HuH-7 (cell line): ENCODE measurements at places on chromosomes 5 and 9.
A peak's percentile ranks its signal among the peaks of the same experiment; 100 is the strongest.

GRCh38 chr9:74697535-74697934 lies 190.2 kb downstream of the TRPM6 start:
- no peak for DNase-seq

DNA sequence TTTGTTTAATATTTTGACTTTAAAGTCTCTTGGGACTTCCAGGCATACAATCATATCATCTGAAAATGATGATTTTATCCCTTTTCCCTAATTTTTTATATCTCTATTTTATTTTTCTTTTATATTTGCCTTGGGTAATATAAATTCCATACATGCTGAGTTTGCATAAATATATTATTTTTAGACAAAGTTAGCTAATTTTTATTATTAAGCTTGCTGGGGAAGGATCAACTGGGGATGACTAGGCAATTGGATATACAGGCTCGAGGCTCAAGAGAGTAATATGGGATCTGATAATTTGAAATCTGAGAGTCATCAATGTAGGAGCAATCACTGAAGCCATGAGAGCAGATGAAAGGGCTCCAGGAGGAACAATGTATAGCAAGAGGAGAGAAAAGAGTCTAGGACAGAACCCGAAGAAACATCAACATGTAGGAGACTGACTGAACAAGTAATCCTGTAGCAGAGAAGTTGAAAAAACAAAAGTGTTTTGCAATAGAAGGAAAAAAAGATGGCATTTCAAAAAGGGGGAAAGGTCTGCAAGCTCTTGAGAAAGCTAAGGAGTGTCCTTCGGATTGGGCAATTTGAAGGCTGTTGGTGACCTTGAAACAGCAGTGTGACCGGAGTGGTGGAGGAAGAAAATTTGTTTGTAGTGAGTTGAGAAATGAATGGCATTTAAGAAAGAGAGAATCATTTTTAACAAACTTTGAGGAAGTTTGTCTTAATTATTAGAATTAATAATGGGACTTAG lies 17.0 kb upstream of the RHOBTB3 start:
- DNase-seq = no peak

GRCh38 chr5:172579403-172579990 lies 61.6 kb upstream of the NEURL1B start:
- DNase-seq = no peak

DNA sequence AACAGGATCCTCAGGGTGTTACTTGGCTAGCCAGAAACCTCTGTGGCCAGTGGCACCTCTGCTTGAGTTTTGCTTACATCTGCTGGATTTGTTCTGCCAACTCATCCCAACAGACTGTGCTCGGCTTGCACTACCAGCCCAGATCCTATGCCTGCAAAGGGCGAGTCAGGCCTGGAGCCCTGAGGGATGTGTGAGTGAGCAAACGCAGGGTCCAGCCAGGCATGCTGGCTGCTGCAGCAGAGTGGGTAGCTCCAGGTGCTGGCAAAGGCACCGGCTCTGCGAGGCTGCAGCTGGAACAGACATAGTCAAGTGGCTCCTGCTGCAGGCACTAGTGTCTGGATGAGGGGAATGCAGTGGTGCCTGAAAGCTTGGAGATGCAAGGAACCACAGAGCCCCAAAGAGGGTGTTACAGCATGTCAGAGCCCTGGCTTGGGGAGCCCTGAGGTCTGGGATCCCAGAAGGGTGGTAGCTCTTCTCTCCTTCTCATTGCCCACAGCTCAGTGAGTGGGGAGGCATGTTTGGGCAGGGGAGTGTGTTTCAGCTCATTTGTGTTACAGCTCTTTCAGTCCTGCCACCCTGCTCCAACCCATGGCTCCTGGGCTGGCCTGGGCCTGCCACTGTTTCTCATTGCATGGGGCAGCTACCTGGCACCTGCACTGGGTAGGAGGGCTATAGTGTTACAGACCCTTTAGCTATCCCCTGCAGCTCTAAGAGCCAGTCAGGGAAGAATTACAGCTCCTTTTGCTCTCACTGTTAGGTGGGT lies 332.6 kb downstream of the TAF11L14 start:
- DNase-seq = no peak

GRCh38 chr5:35125746-35126145 lies 78.0 kb upstream of the AGXT2 start:
- no peak for DNase-seq

DNA sequence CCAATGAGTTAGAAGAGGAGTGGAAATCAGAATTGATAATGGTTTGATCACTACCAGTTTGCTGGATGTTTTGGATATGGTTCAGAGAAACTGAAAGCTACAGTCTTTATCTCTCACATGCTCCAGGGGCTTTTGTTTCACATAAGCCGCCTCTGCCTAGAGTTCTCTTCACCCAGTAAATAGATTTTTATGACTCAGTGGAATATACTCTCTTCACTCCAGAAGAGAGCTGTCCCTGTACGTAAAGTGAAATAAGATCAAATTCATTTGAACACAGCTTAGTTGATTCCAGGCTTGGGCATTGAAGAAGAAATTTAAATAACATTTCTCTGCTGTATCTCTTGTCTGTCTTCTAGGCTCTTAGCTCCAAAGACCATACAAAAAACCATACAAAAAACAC lies 184.9 kb downstream of the TRPM3 start:
- DNase-seq = no peak

DNA sequence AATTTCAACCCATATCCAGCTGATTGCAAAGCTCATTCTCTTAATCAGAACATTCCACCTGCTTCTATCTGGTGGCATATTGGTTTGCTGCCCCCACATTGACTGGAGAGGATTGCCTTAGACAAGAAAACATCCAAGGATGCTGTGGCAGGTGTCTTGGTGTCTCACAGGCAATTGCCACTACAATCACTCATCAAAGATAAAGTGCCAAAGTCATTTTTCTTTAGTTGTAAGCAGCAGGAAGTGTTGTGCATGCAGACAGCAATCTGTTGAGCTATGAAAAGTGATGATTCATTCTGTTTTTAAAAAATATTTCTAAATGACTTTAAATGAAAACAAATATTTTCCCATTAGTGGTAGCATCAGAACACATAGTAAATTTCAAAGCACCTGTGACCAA lies 53.9 kb downstream of the CDH6 start:
- DNase-seq = no peak

GRCh38 chr5:133741818-133742355 lies 129.5 kb upstream of the FSTL4 start:
- DNase-seq = no peak

DNA sequence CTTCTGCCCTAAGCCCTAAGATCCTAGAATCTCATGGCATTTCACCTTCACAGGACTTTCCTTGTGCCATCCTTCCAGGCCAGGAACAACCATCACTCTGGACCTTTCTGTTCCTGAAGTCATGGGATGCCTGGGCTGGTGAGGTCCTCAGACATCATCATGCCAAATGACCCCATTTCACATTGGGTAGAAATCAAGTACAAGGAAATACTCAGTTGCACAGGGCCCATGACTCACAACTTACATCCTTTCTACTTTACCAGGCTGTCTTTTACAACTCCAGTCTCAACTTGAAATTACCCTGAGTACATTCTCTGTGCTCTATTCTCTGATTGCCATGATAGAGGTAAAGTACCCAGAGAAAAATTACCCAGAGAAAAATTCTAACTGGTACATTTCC lies 167.1 kb downstream of the PIK3R1 start:
- no peak for DNase-seq

GRCh38 chr5:94577466-94578245 lies 40.7 kb downstream of the KIAA0825 start:
- DNase-seq = no peak

DNA sequence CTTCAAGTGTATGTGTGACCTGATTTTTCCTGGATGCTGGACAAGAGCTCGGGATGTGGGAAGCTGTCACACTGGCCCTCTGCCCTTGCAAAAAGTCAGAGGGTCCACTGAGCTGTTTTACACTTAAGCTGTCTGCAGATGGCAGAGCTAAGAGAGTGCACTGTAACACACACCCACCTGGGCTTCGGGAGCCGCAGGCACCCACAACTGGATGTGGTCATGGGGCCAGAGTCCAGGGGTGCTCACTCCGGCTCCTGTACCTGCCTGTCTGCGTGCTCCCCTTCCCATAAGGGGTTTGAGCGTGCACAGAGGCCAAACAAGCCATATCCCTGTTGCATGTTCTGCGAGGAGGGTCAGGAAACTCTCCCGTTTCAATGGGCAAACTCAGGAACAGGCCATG lies 82.5 kb downstream of the LRRC70 start:
- no peak for DNase-seq

DNA sequence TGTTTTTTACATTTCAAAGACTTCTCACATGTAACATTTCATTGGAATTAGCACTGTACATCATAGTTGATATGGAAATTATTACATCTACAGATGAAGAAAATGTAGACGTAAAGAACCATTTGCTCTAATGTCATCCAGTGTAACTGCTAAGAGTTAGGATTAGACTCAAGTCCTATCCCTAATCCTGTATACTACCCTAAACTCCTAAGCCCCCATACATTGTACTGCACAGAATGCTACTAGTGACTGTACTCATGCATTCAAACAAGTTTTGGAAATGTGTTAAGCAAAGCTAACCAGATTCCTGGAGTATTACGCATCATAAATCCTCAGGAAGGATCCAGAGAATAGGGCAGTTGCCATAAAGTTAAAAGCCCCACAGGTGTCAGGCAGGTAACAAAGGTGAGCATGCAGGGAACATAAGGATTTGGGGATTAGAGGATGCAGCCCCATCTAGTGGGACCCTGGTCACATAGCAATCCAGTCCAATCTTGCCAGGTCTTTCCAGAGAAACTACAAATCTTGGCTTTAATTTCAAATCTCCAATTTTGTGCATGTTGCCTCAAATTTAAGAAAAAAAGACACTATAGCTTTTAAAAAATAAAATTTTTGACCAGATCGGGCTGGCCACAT lies 32.0 kb downstream of the HAVCR1 start:
- peak; percentile 30 for DNase-seq

DNA sequence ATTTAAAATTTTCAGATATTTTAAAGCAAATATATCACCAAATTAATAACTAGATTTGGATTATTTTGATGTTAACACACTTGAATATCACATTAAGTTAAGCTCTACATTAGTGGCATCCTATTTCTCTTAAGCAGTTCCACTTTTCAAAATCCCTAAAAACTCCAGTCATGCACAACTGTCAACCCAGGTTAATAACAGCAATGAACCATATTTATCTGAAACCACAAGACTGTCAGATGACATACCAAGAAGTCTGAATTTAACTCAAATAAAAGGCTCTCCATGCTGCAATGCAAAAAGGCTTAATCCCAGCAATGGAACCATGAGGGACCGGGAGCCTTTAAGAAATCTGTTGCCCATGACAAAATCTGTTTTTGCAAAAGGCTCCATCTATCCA lies 27.5 kb downstream of the FNIP1 start:
- no peak for DNase-seq

GRCh38 chr5:159913501-159913900 lies 2.8 kb upstream of the ADRA1B start:
- no peak for DNase-seq

- no peak for DNase-seq
Measured at GRCh38 chr9:88710449-88710848, 175.5 kb downstream of the NXNL2 start.

DNA sequence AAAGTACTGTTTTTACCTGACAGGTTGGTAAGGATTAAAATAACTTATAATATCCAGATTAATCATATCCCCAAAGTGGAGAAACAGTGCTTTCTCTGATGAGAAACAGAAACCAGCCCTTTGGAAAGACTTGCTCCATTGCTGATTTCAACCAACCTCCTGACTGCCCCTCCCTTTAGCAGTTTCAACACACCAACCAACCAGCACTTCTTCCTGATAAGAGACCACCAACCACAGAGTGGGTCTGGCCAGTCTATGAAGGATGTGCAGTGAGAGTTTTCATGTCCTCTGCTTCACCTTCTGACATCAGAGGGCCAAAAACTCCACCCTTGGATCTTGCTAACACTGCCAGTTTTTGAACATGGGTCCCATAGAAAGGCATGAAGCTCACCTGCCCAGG lies 28.1 kb downstream of the RIGI start:
- DNase-seq = no peak

DNA sequence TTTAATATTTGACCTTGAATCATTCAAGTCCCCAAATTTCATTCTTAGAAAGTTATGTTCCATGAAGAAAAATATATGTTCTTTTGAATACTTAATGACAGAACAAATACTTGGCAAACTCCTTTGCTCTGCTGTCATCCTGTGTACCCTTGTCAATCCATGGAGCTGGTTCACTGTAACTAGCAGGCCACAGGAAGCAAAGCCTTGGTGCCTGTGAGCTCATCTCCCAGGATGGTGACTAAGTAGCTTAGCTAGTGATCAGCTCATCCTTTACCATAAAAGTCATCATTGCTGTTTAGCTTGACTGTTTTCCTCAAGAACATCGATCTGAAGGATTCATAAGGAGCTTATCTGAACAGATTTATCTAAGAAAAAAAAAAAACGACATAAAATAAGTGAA lies 65.4 kb downstream of the WDR41 start:
- DNase-seq = no peak

DNA sequence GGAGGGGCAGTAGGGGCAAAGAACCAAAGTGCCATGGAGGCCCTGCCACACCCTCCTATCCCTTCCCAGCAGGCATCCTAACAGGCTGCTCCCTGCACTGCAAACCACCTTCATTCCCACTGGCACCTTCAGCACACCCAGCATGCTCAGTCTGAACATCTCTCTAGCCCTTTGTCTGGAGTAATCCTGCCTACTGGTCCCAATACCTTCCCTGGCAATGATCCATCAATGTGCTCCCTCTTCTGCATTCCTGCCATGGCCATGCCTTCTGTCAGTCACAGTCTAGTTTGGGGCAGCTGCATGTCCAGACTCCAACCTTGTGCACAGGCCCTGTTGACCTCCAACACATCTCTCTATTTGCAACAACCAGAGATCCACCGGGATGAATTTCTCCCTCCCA lies 4.9 kb downstream of the MACROH2A1 start:
- DNase-seq = no peak

DNA sequence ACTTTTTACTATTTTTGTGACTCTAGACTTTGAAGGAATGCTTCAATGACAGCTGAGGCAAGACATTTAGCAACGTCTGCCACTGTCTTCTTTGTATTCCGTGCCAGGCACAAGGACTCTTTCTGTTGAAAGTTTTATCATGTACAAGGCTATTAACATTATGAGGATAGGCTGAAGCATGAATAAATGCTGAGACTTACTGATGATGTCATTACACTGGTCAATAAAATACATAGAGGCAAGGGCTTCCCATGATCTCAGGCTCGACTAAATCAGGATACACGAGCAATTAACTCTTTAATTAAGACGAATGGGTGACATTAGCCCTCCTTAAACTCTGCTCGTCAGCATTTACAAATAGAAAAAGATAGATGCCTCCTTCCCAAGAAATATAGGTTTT lies 1393.3 kb upstream of the WWC1 start:
- no peak for DNase-seq

DNA sequence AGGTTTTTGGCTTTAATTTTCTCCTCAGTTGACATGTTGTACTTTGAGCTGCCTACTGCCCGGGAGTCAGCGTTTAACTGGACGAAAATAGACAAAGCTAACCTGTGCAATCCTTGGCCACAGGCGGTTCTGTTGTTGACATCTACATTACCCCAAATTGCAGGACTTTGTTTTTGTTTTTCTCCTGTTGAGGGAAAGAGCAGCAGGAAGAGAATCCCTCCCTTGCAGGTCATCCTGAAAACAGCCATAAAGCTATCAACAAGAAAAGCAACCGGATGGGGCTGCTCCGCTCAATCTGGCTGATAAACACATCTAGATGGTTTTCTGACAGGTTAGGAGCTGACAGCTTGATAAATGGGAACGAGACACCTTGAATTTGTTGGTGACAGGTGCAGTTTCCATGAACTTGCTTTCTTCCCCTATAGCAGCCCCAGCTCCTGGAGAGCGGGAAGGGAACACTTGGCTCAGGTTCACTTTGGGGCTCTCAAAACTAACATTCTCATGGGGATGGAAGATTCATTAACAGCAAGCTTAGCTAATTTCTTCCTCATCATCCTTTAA lies 331.5 kb downstream of the SLIT3 start:
- no peak for DNase-seq
